DMS 273 treated with DMSO at 0.1 percent for 48 hours (cell line): ENCODE measurements at places on chromosomes 3 and 15.

DNA sequence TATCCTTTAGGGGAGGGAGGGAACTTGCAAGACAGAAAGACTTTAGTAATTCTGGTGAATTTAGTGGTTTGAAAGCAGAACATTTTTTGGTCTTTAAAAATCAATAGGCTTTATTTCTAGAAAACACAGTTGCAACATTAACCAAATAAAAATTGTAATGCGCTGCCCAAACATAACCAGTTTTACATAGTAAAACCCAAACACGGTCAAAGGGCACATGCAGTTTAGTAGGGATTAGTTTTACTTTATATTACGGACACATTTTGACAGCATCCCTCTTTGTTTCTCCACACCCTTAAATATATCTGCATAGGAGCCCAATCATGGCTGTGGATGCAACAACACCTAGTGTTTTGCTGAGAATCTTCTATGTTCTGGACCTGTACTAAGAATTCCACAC, 156.7 kb downstream of the NR2F2 start:
- DNase-seq = no peak

- DNase-seq = no peak
These were observed 41.2 kb downstream of the TUBGCP4 start for GRCh38 chr15:43412096-43412495.

GRCh38 chr3:42892169-42892568, 13.8 kb upstream of the ZNF662 start:
- no peak for DNase-seq

GRCh38 chr15:64742385-64742784, 33.0 kb downstream of the RBPMS2 start:
- DNase-seq = no peak

DNA sequence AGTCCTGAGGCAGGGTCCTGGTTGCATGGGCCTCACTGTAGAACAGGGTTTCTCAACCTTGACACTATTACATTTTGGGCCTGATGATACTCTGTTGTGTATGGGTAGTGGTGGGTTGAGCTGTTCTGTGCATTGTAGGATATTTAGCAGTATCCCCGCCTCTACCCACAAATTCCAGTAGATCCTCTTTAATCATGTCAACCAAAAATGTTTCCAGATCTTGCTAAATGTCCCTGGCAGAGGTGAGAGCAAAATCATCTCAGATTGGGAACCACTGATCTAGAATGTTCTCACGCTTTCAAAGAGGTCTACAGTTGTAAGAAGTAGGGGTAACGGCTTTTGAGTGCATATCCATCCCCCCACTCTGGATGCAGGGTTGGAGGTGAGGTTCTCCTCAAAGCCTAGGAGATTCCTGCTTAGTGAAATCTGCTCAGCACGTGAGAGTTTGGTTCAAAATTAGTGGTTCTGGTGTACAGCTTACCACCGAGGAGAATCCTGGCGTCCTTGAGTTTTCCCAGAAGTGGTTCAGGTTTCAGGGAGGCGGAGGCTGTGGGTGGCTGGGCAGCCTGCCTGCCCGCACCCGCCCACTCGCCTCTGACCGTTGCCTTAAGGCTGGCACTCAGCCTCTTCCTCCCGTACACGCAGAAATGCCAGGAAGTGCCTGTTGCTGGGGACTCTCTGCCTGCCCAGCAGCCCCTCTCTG, 5.3 kb downstream of the ACVR2B start:
- DNase-seq = peak; percentile 19

DNA sequence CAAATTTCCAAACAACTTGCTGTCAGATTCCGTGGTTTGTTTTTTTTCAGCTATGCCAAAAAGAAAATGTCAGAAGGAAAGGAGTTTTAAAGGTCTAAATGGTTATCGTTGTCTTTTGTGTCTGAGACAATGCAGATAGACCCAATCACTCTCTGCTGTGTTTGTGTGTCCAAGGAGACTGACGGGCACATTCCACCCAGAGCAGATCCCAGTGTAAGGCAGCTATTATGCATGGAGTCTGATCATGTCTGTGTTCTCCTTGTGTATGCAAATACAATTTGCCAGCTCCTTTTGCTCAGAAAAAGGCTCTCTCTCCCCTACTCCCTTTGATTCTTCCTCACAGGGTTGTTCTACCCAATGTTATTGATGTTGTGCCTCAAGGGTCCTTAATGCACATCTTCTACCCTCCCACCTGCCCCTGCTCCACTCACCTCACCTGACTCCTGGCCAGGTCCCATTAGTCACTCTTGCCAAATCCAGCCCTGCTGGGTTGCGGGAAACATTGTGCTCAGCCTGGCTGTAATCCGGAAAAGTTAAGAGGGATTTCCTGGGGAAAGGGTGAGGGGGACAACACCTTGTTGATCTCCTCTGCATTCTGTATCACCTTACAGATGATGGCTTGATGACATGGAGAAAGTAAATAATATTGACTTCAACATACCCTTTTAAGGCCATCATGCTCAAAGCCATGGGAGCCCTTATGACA, 61.0 kb downstream of the OTOL1 start:
- DNase-seq = no peak

DNA sequence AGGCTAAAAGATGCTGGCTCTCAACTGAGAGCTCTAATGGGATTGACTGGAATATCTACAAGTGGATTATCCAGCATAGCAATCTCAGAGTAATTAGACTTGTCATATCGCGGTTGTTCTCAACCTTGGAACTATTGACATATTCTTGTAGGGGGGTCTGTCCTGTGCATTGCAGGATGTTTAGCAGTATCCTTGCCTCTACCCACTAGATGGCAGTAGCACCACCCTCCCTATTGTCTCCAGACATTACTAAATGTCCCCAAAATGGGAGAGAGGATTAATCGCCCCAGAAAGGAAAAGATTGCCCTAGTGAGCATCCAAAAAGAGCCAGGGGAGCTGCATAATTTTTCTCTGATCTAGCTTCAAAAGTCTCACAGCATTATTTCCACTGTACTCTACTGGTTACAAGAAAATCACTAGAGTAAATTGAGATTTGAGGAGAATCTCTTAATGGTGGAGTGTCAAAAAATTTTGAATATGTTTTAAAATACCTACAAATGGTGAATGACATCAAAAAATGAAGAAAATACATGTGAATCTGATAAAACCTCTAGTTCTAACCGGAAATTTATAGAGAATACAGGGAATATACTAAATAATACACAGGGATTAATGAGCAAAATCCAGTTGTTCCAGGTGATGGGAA, 388.2 kb upstream of the AGTR1 start:
- no peak for DNase-seq
